ENCODE measurements at places on chromosomes 4 and X. TPM values are rescaled to one million over a fixed set of nuclear protein-coding genes. Genes with fewer than 3 reads are reported as not detected.

KIF4A gene
- 2.2 TPM for total RNA-seq

PDGFRA gene
- total RNA-seq, result 298 TPM

CFI gene
- 1.6 TPM for total RNA-seq

NIPAL1 gene
- 2.0 TPM for total RNA-seq

CLDN34 gene
- not detected for total RNA-seq

GPR101 gene
- total RNA-seq, result not detected

RAB39B gene
- total RNA-seq, result 0.72 TPM

ZMAT1 gene
- total RNA-seq, result 1.1 TPM

ATRX gene
- total RNA-seq, result 65.3 TPM

ADAMTS3 gene
- total RNA-seq, result 3.8 TPM

PF4V1 gene
- total RNA-seq, result 2.1 TPM

PTPN13 gene
- 48.9 TPM for total RNA-seq

COX7B2 gene
- total RNA-seq, result not detected

ZNF674 gene
- total RNA-seq, result 8.1 TPM

MAGEB2 gene
- total RNA-seq, result not detected
